ENCODE measurements at places on chromosomes 12 and 14.

- DNase-seq: no peak
These were observed 2.6 kb downstream of the BMP4 start for GRCh38 chr14:53953828-53954550.

GRCh38 chr12:19904819-19905218, 463.5 kb upstream of the PDE3A start:
- DNase-seq: no peak

GRCh38 chr14:93969082-93969828, 7.1 kb downstream of the ASB2 start:
- no peak for DNase-seq

- no peak for DNase-seq
These were observed 23.0 kb upstream of the GPR132 start for GRCh38 chr14:105087963-105088811.

DNA sequence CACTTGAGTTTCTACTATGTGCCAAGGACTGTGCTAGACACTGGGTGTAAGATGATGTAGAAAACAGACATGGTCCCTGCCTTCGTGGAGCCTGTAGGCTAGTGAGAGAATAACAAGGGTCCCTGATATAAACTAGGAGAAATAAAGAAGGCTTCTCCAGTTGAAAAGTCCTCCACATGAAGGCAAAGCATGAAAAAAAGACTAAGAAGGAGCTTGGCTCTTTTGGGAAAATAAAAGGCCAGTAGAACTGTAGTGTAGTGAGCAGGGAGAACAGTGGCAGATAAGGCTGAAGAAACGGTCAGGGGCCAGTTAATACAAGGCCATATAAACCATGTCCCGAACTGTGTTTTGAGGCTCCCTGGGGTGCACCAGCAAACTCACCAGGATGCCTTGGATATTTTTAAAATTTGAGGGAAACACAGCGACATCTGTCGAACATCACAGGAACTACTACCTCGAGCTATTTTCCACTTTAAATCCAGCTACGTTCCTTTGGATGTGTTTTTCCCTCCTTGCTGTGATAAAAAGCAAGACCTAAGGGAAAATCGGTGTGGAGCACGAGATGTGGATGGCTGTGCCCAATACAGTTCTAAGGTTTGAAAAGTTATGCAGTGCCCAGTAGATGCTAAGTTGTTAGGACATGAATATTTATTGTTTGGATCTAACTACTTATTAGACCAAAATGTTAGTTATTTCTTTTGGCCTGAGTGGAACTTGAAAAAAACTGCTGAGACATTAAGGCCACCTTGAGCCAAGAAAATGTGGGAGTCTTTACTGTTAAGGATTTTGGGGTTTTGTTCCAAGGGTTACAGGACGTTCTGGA, 8.5 kb upstream of the CFL2 start:
- DNase-seq: no peak

DNA sequence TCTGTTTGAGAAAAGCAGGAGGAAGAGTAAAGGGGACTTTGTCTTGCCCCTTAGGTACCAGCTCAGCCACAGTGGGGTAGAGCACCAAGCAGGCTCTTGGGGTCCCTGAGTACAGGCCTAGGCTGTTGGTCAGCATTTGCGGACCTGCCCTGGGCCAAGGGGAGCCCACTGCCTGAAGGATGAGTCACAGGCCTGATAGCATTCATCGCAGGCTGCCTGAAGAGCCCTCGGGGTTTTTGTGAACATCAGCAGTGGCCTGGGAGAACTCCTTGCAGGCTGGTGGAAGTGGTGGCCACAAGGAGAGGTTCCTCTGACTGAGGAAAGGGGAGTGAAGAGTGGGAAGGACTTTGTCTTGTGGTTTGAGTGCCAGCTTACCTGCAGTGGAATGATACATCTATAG, 25.0 kb upstream of the P2RX7 start:
- DNase-seq: no peak

DNA sequence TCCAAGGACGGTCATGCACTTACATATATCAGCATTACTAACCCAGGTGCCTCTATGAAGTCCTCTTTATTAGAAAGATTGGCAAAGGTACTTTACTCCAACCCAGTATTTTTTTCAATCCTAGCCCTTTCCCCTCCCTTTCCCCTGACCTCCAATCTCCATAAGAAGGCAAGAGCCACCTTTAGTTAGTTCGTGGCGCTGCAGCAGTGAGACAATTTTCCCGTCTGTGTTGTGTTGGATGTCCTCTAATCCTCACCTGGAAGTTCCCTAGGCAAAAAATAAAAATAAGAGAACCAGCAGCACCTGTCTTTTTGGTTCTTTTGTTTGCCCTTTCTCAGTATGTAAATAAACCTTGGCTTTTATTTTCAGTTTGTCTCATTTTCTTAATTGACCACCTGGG, 439.6 kb upstream of the LRFN5 start:
- no peak for DNase-seq

- no peak for DNase-seq
These were observed 521 bp downstream of the MAP4K5 start for GRCh38 chr14:50531595-50532501.

- no peak for DNase-seq
These were observed 42.3 kb downstream of the NPAS3 start for GRCh38 chr14:32980902-32981501.

GRCh38 chr12:14473707-14474287, 93.9 kb downstream of the PLBD1 start:
- DNase-seq: no peak

DNA sequence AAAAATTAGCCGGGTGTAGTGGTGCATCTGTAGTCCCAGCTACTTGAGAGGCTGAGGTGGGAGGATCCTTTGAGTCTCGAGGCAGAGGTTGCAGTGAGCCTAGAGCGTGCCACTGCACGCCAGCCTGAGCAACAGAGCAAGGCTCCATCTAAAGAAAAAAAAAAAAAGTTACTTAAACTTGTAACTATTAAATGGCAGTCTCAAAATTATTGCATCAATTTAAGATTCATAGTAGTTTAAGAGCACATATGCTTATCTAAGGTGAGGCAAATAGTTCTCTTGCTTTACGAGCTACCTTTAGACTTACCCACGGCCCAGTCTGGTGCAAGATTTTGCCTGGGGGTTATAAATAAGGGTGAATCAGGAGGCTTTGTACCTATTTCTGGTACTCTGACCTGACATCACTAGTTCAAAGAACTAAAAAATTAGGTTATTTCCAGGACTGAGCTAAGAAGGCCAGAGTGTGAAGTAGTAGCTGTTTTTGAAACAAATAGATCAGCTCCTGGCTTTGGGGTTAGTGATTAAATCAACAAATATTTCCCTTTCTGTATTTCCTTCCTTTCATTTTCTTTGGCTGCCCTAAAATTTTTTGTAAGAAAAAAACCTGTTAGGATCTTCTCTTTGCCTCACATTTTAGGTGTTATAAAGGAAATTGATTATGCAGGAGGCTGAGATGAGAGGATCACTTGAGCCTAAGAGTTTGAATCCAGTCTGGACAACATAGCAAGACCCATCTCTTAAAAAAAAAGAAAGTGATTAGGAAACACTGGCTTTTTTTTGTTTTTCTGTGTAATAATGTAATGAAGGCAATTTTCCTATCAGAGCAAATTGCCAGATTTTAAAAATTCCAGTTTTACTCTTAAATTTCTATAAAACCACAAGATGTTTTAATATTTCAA, 3.6 kb downstream of the MGAT2 start:
- DNase-seq: peak; percentile 43

DNA sequence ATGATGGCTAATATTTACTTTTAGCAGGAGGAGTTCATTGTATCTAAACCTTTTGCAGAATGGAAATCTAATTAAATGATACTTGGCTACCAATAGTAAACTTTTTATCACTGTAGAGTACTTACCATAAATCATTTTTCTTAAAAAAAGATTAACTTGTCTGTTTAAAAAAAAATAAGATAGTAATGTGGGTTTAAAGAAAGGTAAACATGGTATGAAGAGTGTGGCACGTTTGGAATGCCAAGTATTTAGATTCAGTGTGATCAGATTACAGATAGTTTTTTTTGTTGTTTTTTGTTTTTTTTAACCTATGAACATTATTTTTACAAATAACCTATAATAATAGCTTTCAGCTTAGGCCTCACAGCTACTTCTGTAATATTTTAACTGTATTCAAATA, 25.8 kb downstream of the KTN1 start:
- DNase-seq: no peak

DNA sequence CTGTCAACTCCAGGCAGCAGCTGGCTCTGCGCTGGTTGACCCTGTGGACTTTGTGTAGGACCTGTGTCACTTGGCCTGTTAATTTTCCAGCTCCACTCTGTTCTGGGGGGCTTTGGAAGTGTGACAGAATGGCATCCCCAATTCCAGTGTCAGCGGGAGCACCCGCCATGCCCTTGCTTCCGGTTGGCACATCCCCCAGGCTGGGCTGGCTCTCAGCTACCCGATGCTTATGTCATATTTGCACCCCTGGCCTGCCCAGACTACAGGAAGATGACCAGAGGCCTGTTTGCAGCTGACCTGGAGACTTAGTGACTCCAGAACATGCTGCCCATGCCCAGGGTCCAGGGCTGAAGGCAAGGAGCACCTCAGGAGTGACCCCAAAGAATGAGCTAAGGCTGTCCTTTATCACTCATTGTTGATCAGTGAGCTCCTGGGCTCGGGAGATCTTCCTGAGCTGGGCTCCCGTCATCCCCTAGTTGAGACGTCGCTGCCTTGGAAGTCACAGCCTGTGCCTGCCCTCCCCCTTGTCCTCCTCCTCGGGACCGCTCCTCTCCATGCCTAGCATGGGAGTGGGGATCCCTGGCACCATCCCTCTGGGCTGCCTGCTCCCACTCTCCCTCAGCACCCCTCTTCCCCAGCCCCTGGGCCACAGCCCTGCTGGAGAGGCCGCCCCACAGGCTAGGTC, 163.4 kb upstream of the RTL1 start:
- DNase-seq: no peak

DNA sequence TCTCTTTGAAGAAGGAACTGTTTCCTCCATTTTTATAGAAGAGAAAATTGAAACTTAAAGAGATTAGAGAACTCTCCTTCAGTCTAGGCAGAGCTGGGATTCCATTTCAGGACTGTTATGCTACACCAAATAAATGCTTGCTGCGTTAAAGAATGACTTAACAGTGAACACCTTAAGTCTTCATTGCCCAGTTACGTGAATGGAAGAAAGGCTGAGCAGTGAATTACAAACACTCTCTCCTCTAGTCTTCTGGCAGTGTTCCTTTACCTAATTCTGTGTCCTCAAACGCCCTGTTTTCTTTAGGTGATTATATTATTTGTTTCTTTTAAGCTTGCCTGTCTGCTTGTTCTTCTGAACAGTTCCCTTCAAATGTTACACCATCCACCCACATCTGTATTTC, 59.7 kb downstream of the RCOR1 start:
- no peak for DNase-seq

- no peak for DNase-seq
These were observed 17.1 kb upstream of the SLC6A12 start for GRCh38 chr12:230925-231671.

DNA sequence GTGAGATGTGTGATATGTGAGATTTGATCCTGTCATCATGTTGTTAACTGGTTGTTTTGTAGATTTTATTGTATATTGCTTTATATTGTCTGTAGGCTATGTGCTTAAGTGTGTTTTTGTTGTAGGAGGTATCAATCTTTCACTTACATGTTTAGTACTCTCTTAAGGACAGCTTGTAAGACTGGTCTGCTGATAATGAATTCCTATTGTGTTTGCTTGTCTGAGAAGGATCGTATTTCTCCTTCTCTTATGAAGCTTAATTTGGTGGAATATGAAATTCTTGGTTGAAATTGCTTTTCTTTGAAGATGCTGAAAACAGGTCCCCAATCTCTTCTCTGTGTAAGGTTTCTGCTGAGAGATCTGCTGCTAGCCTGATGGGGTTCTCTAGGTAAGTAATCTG, 94.5 kb upstream of the ARHGAP5 start:
- no peak for DNase-seq

DNA sequence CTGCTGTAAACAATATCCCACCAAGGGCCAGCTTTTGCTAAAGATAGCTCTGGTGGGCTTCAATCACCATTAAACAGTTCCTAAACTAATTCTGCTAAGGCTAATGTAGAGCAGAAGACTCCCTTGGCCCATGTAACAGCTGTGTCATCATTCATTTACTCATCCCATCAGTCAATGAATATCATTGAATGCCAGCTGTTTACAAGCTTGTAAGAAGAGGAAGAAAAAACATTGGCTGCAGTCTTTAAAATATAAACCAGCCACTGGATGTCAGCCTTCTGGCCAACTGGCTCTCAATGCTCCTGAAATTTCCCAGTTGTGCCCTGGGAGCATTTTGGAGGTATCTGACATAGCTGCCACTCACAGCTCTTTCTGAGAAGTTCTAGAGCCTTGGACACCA, 18.0 kb upstream of the MAP3K9 start:
- no peak for DNase-seq

DNA sequence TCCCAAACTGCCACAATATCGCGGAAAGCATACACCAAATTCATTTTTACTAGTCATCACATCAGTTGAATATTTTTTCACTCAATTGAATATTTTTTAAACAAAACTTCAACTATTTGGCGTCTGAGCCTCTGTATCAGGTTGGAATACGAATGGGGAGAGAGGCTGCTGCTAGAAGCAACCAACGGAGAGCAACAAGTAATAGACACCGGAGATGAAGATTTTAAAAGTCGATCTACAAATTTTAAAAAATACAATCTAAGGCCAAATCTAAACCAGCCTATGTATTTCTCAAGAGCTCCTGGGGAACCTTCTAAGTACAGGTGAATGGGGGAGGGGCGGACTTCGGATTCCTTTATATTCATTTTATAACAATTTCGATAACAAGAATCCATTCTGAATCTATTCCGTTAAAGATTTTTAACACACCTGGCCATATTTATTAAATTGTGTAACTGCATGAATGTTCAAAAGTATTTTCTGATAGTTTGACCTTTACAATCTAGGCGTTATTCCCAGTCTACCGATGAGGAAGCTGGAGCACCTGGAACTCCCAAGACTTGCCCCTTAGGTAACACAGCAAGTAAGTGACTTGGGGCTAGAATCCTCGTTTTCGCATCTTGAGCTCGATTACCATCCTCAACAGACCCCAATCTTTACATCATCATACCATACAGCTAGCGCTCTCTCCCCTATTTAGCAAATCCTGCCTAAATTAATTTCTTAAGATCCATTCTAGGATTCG, 1.2 kb downstream of the GNPNAT1 start:
- no peak for DNase-seq
